HTR-8/SVneo (cell line): ENCODE measurements at places on chromosomes 13 and 19.

DNA sequence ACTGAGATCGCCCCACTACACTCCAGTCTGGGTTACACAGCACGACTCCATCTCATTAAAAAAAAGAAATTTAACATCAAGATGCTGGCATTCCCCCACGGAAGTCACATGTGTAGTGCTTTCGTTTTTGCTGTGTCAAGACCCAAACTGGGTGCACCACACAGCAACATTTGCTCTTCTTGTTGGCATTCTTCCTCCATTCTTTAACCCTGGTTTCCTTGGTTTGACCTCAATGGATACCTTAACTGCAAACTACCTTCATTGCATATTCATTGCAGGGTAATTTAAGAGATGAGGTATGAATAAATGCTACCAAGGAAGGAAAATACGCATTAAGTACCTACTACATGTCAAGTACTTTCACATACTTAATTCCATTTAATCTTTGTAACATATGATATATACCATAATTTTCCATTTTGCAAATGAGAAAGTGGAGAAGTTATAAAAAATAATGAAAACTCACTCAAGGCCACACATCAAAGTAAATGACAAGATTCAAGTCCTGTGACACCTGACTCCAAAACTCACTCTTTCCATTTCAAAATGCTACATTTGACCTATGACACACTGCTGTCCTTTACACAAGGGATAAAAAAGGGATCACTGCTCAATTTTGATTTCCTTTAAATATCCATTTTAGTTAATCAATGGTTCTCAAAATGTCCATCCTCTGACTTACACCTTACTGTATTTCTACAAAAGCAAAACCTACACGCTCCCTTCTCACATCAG lies 59.2 kb downstream of the STK24 start:
- DNase-seq = no peak

DNA sequence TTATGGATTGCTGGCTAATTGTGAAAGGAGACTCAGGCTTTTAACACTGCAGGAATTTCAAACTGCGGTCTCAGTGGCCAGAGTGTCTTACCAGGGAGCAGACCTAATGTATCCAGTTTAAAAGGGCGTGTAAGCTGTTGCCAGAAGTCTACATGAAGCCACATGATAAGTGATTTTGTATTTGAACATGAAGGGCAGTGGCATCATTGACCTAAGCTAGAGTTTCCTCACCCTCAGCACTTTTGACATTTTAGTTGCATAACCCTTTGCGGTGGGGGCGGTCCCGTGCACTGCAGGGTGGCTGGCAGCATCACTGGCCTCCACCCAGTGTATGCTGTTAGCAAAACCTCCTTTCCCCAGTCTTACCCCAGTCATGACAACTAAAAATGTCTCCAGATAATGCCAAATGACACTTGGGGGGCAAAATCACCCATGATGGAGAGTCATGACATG lies 23.7 kb upstream of the GPR18 start:
- DNase-seq = no peak

- DNase-seq = no peak
These were observed 51.5 kb downstream of the EPS15L1 start for GRCh38 chr19:16420336-16420676.

DNA sequence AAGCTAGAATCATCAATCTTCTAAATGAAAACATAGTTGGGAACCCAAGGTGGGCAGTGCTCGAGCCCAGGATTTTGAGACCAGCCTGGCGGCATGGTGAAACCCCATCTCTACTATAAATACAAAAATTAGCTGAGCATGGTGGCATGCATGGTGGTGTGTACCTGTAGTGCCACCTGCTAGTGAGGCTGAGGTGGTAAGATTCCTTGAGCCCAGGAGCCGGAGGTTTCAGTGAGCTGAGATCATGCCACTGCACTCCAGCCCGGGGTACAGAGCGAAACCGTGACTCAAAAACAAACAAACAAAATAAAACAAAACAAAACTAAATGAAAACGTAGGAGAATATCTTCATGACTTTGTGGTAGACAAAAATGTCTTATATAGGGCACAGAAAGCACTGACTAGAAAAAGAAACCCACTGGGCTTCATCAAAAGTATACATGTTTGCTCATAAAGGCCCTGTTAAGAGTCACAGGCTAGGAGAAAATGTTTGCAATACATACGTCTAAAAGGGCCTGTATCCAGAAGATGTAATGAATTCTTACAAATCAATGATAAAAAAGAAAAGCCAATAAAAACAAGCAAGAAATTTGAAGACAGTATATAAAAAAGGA lies 353.6 kb downstream of the FGF9 start:
- DNase-seq = no peak

DNA sequence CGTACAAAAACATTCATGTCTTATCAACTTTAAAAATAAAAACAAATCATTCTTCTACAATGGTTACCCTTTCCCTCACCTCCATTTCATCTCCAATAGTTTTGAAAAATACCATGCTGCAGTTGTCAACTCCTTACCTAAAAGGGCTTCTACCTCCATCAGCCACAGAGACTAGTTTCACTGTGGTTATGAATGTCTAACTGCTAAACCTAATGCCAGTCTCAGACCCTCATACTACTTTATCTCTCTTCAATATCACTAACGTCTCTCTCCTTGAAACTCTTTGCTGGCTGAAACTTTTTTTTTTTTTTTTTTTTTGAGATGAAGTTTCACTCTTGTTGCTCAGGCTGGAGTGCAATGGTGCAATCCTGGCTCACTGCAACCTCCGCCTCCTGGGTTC lies 27.1 kb downstream of the LNX2 start:
- DNase-seq = no peak

DNA sequence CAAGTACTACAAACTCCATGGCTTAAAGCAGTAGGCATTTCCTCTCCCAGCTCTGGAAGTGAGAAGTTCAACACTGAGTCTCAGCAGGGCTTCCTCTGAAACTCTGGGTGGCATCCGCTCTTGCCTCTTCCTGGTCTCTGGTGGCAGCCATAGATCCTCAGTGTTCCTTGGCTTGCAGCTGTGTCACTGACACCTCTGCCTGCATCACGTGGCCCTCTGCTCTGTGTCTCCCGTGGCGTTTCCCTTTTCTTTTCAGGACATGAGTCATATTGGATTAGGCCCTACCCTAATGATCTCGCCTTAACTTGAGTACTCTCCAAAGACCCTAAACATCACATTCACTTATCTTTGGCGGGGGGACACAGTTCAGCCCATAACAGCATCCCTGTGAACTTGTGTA lies 466.7 kb downstream of the MYO16 start:
- DNase-seq = no peak

- peak; percentile 76 for DNase-seq
These were observed 14.0 kb upstream of the GJA3 start for GRCh38 chr13:20174656-20175405.

- no peak for DNase-seq
These were observed at the start of gene RASGRP4 for GRCh38 chr19:38425810-38426466. Gene RASGRP4 (minus strand): TSS chr19:38426219. CDS start chr19:38426091, 128 bp downstream.

GRCh38 chr19:49297403-49297802 lies 27.6 kb downstream of the SLC6A16 start:
- no peak for DNase-seq

- DNase-seq = no peak
These were observed 145.7 kb downstream of the ABCC4 start for GRCh38 chr13:95155504-95155903.

DNA sequence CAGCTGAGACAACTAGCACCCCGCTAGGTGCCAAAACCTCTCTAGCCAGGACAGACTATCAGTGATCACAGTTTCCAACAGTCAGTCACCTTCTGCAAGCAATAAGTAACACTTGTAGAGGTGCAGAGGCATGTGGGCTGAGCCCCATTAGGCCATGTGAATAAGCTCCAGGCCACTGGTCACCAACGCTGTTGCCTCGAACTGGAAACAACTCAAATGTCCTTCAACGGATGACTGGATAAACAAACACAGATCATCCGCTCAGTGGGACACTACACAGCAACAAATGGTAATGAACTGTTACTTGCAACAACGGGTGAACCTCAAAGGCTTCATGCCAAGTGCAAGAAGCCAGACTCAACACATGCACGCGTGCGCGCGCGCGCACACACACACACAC lies 27.5 kb upstream of the TMEM160 start:
- DNase-seq = no peak

GRCh38 chr13:60329221-60329923 lies 67.6 kb upstream of the TDRD3 start:
- DNase-seq = no peak

DNA sequence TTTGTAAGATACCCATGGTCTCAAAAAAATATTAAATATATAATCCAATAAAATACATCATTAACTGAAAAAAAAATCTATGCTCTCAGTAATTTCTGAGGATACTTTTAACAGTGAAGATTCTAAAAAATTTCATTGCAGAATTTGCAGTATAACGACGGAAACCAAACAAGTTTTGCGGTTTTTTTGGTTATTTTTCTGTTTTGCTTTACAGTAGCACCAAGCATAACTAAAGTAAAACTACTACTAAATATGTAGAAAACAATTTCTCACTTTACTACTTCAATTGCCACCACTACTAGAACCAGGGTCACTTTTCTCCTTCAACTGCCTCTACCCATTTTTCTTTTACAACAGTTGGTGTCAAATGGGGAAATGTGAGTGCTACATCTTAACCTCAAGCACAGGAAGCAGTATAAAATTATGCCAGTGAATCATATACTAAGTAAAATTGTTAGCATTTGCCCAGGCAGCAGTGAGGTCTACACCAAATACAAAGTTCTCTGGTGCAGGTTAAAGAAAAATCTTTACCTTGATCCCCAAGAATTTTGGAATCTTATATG lies 24.1 kb downstream of the MICU2 start:
- DNase-seq = no peak

DNA sequence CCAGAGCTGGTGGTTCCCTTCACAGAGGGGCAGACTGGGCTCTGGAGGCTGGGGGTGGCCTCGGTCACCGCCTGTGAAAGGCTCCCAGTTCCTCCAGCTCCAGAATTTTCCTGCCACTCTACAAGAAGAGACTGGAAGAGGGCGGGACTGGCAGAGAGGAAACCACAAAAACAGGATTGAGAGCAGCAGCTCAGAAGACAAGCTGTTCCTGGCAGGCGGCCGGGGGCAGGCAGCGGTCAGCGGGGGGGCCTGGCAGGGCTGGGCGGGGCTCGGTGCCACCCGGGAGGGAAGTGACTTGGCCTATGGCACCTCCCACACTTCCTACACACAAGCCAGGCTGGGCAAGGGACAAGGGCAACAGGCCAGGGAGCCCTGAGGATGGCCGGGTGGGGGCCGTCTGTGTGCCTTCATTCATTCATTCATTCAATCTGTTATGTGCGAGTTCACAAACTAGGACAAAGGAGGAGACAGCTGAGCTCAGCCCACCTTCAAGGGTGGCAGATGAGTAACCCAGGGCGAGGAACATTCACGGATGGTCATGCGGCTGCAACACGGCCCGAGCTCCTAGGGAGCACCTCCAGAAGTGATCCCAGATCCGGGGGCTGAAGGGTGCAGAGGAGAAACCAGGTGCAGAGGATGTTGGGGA lies 16.9 kb upstream of the BTBD2 start:
- DNase-seq = peak; percentile 88

DNA sequence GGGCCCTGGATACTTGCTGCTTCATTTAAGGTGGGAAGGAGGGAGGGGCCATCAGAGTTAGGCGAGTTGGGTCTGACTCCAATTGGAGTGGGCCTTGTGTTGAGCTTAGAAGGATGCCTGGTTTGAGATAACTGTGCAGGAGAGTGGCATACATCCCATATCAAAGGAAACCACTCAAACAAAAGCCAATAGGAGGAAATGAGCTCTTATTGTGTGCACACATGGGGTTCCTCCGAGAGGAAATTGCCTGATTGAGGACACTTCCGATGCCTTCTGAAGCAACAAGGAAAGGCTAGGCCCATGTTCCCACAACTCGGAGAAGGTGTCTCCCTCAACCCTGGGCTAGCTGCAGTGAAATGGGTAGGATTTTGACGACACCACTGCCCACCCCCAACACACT lies 19.6 kb downstream of the MBNL2 start:
- DNase-seq = no peak

DNA sequence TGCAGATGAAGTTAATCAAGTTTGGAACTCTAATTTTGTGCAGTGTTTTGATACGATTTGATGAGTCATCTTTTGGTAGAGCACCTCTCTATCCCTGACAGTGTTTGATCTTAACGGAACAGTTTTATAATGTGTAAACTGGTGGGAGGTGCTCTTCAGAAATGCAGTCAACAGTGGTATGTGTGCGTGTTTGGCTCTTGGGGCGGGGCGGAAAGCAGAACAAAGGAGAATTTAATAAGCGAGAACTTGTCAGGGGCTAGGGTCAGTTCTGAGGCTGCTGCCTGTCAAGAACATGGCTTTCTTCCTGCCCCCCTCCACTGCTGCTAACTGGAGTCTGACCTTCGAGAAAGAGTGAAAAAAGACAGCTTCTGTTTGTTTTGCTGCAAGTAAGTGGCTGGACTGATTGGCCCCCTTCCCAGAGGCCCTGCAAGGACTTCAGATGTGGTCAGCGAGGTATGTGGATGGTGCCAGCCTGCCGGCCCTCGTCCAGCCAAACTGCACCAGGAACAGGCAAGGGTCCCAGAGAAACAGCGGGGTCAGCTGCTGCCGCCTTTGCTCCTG lies 40.8 kb downstream of the BBC3 start:
- DNase-seq = peak; percentile 63

DNA sequence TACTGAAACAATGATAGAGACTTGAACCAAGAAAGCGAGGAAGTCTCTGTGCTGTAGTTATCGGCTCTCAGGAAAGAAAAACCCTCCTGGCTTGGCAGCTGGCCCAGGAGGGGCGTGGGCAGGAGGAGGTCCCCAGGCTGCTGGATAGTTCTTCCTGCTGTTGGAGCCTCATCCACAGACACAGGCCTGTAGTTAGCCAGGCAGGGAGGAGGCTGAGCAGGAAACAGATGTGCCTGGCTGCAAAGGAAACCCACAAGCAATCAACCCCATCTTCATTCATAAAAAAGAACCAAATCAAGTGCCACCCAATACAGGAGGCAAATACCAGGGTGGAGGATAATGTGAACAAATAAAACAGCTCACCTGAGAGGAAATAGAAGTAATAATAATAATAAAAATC lies 86.2 kb downstream of the IRS2 start:
- DNase-seq = peak; percentile 33

DNA sequence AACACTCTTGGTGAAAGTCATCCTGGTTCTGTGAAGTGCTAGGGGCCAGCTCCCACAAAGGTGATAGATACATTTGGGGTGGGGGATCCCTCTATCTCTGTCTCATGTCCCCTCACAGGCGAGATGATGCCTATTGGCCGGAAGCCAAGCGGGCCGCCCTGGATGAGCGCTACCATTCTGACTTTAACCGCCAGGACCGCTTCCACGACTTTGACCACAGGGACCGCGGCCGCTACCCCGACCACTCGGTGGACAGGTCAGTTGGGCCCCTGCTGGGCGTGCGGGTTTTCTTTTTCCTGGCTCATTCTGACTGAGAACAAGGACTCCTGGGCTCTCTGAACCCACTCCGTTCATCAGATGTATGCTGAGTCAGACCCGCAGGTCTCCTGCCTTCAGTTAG lies 16.4 kb downstream of the MICOS13 start:
- no peak for DNase-seq

DNA sequence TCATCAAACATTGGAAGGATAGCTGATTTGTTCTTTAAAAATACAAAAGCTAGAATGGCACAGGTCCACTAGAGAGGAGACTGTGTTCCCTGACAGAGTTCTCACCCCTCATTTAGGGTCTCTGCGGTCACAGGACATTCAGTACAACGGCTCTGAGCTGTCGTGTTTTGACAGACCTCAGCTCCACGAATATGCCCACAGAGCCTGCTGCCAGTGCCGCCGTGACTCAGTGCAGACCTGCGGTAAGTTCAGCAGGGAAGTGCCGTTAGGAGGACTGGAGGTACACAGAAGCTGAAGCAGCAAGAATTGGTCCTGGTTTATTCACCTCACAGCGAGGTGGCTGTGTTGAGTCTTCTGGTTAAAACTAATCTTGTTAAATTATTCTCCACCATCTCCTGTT lies 90.0 kb downstream of the TNFRSF19 start:
- DNase-seq = no peak
